ENCODE measurements at places on chromosomes 1 and 21.

DNA sequence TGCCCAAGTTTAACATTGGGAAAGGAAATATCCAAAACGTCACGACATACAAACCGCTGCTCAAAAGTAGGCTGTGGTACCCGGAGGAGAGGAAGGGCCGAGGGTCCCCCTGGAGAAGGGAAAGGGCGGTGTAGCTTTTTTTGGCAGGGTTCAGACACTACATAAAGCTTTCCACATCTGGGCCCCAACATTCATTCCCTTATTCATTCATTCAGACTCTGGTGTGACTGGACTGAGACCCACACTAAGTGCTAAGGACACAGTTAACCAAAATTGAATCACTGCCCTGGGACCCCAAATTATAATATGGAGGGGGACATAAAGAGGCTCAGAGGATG, 10.3 kb upstream of the COL8A2 start:
- no peak for DNase-seq

GRCh38 chr1:54574158-54574778, 26.2 kb downstream of the ACOT11 start:
- DNase-seq: no peak

- no peak for DNase-seq
Measured at GRCh38 chr1:193118803-193119730, 2.8 kb upstream of the CDC73 start.

- DNase-seq: no peak
Measured at GRCh38 chr1:9018333-9018732, 7.9 kb downstream of the SLC2A7 start.

DNA sequence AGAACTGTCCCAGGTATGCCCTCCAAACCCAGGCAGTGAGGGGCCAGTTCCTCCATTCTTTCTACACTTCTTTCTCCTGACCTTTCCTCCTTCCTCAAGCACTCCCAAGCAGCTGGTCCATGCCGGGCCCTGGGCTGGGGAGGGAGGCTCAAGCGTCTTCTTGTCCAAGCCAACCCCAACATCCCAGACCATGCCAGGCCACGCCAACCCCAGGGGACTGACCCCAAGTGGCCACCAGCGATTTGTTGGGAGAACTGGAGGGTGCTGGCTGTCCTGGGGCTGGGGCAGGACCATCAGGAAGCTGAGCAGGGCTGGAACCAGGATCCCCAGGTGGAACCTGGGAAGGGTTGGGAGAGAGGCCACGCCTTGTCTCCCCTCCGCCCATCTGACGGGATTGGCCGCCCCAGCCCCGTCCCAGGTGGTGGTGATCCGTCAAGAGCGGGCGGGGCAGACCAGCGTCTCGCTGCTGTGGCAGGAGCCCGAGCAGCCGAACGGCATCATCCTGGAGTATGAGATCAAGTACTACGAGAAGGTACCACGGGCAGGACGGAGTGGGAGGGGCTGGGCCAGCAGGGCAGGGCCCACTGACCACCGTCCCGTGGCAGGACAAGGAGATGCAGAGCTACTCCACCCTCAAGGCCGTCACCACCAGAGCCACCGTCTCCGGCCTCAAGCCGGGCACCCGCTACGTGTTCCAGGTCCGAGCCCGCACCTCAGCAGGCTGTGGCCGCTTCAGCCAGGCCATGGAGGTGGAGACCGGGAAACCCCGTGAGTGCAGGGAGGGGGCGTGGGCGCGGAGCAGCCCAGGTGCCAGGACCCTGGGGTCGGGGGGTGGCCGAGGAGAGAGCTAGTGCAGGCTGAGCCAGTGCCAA, 29.9 kb downstream of the EPHA8 start:
- no peak for DNase-seq

DNA sequence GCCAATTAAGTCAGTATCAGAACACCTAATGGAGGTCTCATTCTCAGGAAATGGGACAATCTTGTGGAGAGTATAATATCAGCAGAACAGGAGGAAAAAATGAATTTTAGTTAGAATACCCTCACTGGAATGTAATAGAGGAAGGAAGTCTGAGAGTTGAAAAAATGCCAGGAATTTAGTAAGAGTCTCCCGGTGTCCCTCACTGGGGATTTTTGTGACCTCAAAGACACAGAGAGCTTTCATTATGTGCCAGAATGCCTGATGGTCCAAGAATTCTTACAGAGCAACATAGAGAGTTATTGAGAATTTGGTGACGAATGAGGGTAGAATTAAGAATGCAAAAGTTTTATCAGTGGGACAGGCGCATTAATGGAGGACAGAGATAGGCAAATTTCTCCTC, 443.5 kb upstream of the B3GALT2 start:
- no peak for DNase-seq

Data from stimulated activated CD8-positive, alpha-beta memory T cell treated with anti-CD3 and anti-CD28 coated beads, Interleukin-2, amount 100 ng/mL, for 48 hours (primary cell).